ENCODE measurements at places on chromosomes 4 and X.

GRCh38 chrX:148913971-148914370 lies 413.6 kb downstream of the AFF2 start:
- DNase-seq: no peak

DNA sequence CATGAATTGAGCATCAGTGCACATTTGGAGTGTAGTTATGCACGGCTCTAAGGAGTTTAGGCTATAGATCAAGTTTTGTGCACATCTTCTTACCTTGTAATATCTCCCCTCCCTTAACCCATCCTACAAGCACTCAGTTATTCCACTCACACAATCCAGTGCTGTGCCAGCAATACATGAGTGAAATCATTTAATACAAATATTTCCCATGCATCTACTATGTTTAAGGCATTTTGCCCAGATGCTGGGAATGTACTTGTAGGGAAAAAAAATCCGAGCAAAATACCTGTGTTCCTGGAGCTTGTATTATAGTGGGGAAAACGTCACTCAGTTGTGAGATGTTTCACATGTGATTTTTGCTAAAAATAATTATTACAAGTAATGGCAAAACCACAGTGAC lies 191.6 kb upstream of the LDB2 start:
- no peak for DNase-seq

DNA sequence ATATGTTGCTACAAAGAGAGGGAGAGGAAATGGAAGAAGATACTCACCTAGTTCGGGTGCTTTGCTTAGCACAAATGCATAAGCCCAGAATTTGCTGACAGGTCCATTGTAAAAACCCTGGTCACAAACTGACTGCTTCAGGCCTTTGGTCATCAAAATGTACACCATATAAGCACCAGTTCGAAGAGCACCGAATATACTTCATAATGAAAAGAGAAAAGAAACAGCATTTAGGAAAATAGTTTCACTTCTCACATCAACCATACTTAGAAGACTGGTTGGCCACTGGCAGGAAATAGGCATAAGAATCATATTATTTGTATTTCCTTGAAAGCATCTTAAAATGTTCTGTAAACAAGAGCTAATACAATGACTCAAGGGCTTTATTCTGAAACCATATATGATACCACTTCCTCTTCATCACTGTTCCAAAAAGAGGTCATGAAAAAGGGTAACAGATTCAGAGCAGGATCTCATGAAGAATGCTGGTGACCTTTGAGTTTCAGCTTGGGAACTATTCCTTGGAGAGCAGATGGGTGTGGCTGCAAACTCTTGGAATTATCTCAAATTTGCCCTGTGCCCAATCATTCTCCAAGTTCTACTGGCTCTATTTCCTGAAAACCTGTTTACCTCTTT lies 138.7 kb downstream of the ELOVL6 start:
- no peak for DNase-seq

DNA sequence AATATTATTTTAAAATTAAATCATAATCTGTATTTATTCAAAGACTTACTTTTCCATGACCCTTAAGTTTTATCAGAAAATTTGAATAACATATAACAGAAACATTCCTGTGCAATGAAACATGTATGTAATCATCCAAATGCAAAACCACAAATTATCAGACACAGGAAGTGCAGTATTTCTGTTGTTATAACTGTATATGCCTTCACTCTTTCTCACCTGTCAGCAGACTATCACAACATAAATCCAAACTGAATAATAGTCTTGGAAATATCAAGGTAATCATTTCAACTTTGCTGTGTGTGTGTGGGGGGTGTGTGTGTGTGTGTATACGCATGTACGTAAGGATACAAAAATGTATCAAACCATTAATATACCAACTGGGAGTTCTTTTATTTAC lies 285.9 kb downstream of the SLC7A11 start:
- no peak for DNase-seq

DNA sequence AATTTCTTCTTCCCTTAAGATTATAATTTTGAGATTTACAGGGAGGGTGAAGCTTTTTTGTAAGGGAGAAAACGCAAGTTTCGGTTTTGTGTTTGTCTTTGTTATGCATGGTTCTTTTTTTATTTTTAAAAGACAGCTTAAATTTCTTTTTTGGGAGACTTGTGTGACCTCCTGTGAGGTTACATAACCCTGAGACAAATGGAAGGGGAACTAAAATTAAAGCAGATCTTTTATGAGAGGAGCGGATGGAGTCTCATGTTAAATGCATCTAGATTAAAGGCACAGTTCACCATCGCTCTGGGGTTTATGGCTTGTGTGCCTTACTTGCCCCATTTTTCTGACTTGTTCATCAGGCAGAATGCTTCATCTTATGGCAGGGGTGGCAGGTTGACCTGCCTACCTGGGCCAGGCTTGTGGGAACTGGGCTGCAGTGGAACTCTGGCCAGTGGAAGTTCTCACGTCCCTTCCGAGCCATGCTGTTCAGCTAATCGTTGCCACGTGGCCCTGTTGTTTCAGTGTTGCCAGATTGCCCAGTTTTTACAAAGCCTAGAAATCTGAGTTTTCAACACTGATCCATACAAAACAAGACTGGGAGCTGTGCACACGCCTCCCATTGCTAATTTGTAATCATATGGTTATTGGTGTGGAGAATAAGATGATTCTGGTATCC lies 291.8 kb downstream of the ARHGAP10 start:
- no peak for DNase-seq

DNA sequence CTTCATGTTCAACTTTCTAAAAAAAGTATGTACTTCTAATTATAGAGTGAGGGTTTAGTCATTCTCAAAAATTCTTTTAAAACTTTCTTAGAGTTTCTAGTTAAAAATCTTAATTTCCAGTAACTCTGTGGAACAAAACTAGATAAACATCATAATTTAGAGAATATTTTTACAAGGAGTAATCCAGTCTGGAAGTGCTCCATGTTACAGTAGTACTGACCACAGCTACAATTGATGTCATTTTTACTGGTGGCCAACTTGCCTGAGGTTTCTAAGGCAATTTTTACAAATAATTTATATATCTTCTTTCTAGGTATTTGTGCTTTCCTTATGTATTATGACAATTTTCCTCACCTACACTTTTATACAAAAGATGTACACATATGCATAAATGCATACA lies 490.4 kb downstream of the CENPC start:
- no peak for DNase-seq

- no peak for DNase-seq
Observed at GRCh38 chr4:112889619-112890527, 159.6 kb upstream of the ANK2 start.

DNA sequence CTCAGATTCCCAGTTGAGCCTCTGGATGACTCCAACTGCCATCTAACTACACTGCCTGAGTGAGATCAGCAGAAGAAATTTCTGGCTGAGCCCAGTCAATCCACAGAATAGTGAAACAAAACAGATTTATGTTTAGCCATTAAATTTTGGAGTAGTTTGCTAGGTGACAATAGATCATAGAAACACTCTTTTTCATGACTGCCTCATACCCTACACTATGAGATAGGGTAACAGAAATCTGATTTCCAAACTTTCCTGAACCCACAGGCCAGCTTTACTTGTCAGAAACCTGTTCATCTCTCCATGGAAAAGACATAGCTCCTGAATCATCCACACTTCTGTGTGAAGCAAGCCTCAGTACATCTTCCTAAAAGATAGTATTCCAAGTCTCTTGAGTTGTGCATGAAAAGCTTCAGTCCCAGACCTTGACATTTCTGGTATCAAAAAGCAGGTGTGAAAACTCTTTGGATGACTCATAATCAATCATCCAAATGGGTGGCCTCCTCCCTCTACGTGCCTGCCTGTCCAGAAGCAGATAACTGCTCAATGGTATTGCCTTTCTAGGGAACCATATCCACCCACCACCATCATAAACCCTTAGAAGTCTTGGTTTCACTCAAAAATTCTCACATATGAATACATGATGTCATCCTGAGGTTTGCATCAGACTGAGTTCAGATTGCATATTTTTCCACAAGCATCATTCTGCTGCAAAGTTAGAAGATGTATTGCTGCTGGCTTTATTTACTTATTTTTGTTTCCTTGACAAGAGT lies 47.5 kb upstream of the RAP2C start:
- no peak for DNase-seq

DNA sequence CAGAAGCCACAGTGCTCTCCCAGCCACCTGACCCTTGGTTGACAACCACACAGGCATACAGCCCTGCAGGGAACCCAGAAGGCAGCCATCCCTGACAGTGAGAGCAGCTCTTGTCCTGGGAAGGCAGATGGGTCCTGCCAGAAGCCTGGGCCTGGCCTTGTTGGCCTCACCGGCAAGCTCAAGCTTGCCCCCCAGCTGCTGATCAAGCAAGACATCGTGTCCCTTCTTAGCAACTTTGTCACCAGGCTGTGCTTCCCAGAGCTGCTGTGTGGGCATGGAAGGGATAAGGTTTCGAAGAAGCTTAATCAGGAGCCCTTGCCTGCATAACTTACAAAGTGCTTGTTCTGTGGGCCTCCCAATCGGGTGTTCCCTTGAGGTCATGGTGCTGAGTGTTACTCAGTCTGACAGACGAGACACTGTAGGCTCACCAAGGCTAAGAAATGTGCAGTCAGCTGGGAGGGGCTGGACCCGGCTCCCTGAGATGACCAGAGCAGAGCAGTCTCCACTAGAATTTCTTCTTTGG lies 6.8 kb upstream of the ABLIM2 start:
- DNase-seq: no peak

DNA sequence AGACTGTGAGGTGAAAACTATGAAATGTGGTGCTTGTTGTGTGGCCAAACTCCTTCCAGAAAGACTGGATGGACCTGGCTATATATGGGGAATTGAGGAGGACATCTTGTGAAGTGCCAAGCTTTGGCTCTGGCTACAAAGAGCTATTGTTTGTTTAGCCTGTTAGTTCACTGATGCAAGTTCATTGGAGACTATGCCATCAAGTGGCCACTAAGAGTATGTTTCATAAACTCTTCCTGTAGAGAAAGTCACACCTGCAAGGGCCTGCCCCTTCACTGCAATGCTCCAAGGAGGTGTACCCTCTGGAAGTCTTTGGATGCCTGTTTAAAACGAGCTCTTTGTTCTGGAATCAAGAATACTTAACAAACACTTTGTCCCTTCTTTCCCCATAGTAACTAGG lies 382.0 kb downstream of the GABRG1 start:
- no peak for DNase-seq

- no peak for DNase-seq
Observed at GRCh38 chr4:107615809-107616208, 104.2 kb downstream of the PAPSS1 start.

GRCh38 chr4:6660430-6660829 lies 19.9 kb downstream of the MRFAP1 start:
- no peak for DNase-seq

- DNase-seq: no peak
Observed at GRCh38 chr4:146776691-146777090, 138.0 kb downstream of the POU4F2 start.

- DNase-seq: no peak
Observed at GRCh38 chr4:98293104-98293887, 32.1 kb downstream of the RAP1GDS1 start.
